GDM1 (cell line): ENCODE measurements at places on chromosomes 3 and 15.

DNA sequence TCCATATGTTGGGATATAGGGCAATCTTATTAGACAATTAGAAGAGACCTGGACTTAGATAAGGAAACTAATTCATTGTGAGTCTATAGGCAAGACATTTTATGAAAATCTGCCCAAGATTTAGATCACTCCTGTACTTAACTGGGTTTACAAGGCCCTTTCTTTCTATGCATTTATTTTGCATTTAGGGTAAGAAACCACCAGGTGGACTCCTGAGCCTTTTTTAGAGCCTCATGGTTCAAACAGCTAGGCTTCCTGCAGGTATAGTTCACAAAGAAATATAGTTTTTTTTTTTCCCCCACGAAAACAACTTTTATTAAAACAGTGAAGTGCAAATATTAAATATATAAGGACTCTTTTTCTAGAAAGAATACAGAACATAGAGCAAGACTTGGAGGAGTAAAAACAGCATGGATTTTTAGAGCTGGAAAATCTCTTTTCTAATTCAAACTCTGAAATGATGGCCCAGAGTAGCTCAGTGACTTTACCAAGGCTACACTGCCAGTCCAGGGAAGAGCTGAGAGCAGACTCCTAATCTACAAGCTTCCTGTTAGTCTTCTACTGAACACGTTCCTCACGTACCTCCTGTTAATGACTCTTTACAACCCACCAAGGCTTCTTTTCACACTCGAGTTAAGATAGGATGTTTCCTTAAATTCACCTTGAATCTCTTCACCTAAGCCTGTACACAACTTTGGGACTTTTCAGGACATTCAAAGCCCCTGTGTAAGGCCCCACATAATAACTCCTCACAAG lies 400.9 kb upstream of the ATP11B start:
- DNase-seq: no peak

GRCh38 chr15:76398317-76399104 lies 61.9 kb downstream of the ISL2 start:
- DNase-seq: no peak

GRCh38 chr3:160006282-160007163 lies 17.9 kb downstream of the IL12A start:
- peak; percentile 59 for DNase-seq

- no peak for DNase-seq
These were observed 170.6 kb upstream of the GOLIM4 start for GRCh38 chr3:168266335-168266734.

GRCh38 chr15:38102972-38103371 lies 149.7 kb upstream of the SPRED1 start:
- no peak for DNase-seq

- no peak for DNase-seq
These were observed 14.7 kb downstream of the IGF1R start for GRCh38 chr15:98663045-98663444.

GRCh38 chr3:109325109-109325508 lies 8.8 kb upstream of the DPPA2 start:
- DNase-seq: no peak

DNA sequence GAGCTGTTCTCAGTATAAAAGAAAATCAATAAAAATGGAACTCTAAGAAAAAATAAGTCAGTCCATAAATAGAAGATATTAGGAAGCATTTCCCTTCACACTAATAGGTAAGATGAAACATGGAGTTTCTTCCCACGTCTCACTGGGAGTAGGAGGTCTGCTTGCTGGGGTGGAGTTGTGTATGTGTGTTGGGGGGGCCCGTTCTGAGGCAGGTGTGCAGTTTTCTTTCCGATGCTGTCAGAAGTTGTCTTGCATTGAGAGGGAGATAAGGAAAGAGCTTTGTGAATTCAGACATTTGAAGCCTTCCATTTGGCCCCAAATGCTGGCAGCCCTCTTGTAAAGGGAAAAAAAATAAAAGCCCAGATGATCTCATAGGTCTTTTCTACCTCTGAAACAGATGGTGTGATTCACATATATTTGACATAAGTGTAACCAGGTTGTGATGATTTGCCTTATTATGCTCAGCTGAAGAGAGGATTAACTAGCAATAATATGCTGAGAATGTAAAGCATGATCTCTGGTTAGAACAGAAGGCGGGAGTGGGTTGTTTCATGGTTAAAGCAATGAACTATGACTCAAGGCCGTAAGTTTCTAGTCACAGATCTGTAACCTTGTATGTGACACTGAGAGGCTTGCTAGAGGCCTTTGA lies 8.8 kb downstream of the RASGRP1 start:
- DNase-seq: no peak

DNA sequence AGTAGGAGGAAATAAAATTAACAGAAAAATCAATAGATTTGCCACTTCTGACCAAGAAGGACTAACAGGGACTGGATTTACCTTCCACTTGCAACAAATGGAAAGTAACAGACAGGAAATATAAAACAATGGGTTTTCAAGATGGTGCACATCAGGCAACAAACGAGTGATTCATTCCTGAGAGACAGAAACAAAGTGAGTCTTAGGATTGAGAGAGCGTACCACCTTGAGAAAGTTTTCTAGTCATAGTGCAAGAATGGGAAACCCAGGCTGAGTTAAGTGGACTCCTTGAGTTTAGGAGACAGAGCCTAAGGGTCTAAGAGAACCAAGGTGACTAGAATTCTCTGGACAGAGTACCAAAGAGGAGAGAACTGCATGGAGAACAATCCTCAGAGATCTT lies 101.7 kb downstream of the PPP2R3A start:
- no peak for DNase-seq

DNA sequence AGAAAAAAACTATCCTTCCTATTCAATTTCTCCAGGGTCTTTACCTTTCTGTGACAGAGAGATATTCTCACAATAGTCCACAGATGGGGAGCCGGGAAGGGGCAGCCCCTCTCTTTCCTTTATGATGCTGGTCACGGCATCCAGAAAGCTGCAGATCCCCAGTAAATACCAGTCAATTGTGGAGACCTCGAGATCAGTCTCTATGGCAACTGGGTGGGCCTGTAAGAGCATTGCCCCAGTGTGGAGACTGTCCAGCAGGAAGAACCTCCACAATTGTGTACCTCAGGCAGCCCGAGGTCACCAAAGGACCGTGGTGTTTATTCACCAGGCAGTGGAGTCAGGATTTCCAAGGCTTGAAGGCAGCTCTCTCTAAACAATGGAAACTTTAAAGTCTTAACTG lies 291.2 kb downstream of the NTRK3 start:
- no peak for DNase-seq

DNA sequence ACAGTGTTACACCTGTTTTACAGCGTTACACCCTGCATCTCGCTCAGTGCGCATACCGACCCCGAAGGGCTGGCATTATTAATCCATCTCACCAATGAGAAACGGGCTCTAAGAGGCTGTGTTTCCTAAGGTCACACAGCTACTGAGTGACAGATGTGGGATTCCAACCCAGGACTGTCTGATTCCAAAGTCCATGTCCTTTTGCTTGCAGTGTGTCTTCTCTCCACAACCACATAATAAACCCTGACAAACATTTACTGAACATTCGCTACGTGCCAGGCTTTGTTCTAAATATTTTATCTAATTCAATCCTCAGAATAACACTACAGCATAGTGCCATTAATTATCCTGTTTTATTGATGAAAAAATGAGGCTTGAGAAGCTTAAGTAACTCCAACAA lies 79.1 kb downstream of the RAB11A start:
- DNase-seq: no peak

DNA sequence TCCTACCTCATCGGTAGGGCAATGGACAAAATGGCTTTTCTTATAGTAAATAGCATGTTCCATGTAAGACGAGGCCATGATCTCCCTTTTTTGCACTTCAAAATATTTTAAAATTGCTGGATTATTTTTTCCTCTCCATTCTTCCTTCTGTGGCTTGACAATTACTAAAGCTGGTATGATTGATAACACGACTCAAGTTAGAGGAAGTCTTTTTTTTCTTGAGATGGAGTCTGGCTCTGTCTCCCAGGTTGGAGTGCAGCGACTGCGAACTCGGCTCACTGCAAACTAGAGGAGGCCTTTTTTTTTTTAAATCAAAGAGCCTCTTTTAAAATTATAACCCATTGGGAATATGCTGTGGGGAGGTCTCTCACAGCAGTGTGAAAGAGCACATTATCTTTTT lies 124.5 kb upstream of the TBL1XR1 start:
- DNase-seq: no peak

DNA sequence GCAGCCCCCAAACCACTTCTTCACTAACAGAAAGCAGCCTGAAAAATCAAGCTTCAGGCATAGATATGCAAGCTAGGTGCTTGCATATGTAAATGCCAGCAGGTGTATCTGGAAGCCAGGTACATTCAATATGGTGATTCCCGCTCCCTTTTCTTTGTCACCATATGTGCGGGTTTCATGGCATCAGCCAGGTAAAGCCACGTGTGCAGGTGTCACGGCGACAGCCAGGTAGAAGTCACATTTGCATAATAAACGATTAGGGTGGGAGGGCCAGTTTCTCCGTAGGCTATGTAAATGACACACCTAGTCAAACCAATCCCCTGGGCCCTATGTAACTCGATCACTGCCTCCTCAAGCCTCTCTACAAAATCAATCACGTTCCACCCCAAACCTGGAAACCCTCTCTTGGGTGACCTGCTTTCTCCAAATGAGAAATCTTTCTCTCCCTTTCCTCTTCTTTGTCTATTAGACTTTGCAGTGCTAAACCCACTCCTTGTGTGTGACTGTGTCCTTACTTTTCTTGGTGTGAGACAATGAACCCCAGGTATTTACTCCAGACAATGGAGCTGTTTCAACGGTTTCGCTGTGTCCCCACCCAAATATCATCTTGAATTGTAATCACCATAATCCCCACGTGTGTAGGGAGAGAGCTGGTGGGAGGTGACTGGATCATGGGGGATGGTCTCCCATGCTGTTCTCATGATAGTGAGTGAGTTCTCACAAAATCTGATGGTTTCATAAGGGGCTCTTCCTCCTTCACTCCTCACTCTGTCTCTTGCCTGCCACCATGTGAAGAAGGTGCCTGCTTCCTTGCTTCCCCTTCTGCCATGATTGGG lies 44.6 kb downstream of the ONECUT1 start:
- DNase-seq: no peak

GRCh38 chr15:63446255-63446654 lies 58.1 kb upstream of the USP3 start:
- no peak for DNase-seq

DNA sequence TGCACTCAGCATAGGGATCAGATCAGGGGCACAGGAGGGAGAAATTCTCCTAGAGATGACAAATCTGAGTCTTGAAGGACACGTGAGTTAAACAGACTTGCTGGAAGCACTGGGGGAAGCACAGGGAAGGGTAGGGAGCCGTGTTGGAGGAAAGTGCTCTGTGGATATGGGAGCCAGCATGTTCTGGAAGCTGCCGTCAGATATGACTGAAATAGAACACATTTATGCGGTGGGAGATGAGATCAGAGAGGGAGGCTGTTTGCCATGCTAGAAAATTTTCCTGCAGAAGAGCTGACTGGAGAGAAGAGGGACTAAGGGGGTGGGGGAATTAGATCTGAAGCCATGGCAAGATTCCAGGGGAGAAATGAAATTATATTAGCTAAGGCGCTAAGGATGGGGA lies 1.8 kb downstream of the TAMM41 start:
- DNase-seq: no peak

DNA sequence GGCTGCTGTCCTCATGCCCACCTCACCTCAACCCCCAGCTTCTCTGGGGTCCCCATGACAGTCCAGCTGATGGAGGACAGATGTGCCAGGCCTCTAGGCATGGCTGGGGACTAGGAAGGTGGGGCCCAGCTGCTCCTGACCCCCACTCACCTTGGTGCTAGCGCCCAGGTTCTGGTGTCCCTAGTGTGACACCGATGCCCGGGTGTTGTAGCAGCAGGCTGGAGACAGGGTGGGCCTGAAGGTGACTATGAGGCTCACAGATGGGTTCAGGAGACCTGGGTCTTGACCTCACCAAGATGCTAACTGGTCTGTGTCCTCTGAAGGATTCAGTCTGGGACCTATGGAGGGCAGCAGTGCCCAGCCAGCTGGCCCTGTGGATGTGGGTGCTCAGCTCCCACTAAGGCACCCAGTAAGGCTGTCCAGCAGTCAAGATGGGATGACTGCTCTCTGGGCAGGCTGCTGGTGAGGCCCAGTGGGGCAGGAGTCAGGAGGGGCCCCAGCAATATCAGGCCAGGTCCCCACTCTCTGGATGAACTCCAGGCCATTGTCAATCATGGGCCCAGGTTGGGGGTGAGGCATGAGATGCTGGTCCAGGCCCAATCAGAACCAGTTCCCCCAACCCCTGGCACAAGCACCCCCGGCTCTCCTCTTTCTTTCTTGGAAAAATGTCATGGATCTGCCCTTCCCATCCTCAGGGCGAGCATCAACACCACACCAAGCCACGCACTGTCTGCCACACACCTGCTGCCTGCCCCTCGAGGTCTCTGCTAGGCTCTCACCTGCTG lies 33.0 kb downstream of the ALDH1L1 start:
- no peak for DNase-seq
